ENCODE measurements at places on chromosomes 4 and X.

DNA sequence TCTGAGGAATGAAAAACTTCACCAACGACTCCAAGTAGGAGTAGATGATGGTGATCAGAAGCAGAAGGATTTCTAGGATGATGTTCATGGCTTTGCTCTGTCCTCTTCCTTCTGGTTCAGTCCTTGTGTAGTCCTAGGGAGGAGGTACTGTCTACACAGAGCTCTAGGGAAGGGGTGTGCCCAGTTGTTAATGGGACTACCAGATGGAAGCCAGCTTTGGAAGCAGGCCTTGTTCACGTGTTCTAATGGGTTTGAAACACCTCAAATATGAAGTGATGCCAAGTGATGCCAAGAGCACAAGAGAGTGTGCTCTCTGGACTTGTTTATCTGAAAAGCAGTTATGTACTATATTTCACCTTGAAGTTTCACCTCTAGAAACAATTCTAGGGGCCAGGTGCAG is at the start of gene HSD17B13:
HSD17B13 (minus strand) TSS at position 129 of the 400 bp plus-strand sequence; CDS start at position 88, 41 bp downstream.
- no peak for DNase-seq

GRCh38 chr4:73259571-73260090 is 1.0 kb upstream of the ANKRD17 start:
- no peak for DNase-seq

- DNase-seq: no peak
Observed at GRCh38 chr4:66376921-66377320, 706.6 kb upstream of the EPHA5 start.

DNA sequence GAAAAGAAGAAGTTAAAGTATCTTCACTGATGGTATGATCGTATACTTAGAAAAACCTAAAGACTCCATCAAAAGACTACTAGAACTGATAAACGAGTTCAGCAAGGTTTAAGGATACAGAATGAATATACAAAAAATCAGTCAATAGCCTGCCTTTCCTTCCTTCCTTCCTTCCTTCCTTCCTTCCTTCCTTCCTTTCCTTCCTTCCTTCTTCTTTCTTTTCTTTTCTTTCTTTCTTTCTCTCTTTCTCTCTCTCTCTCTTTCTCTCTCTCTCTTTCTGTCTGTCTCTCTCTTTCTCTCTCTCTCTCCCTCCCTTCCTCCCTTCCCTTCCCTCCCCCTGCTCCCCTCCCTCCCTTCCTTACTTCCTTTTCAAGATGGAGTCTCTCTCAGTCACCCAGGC is 362.7 kb downstream of the BMPR1B start:
- DNase-seq: no peak

DNA sequence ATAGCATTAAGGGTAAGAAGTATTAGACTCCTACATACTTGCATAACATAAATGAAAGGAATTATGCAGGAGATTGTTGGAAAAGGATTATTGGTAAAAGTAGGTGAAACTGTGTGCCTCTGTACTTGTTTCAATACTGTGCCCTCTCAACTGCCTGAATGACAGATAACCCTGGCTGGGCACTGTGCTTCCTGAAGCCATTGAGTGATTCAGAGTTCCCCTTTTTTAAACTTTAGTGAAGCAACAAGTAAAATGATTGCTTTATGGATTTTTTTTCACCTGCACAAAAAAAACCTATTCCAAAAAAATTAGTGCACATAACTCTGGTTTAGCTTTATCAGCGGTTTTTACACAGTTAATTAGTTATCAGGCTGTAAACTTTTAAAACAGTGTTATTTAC is 204.8 kb downstream of the TRAM1L1 start:
- no peak for DNase-seq

GRCh38 chr4:180898305-180898704 is 1344.9 kb upstream of the TENM3 start:
- no peak for DNase-seq

- DNase-seq: no peak
Observed at GRCh38 chrX:115260330-115260729, 26.4 kb upstream of the LRCH2 start.

DNA sequence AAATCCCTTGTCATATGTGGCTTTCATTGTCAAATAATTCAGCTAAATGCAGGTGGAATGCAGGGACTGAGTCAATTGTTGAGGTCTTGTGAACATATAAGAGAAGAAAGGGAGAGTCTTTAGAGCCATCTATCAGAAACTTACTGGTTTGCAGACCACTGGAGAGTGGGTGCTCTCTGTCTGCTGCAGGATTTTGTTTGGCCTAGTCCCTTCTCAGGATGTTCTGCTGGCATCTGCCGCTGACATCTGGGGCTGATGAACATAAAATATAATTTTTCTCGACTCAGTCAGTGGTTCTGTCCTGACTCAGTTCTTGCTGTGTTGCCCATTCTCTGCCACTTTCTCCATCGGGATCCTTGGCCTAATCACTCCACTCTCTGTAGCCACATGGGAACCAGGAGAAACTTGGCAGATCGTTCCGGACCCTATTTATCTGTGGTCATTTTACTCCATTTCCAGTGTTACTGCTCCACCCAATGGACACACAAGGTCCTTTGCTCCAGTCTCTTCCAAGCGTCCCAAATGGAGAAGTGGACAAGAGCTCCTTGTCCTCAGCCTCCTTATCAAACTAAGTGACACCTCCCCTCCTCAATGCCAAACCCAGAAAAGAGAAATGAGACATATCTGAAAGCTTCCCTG is 436.2 kb downstream of the FAT4 start:
- DNase-seq: peak; percentile 70

DNA sequence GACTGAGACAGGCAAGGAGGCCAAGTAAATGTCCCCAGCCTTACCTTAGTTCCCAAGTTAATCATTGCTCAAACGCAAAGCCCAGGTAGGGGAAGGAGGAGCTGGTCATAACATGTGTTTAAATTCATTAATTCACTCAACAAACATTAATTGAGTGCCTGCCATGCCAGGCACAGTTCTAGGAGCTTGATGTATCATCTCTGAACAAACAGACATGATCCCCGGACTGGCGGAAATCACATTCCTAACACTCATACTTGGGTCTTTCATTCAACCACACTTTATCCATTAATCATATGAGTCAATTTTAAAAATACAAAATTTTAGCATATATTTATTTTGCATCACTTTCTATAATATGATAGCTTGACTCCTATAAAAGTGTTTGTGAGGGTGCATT is 335.3 kb upstream of the NOCT start:
- no peak for DNase-seq

GRCh38 chr4:73948990-73949706 is 32.7 kb downstream of the PF4 start:
- DNase-seq: no peak

- no peak for DNase-seq
Observed at GRCh38 chr4:121428721-121429120, 47.9 kb upstream of the QRFPR start.

DNA sequence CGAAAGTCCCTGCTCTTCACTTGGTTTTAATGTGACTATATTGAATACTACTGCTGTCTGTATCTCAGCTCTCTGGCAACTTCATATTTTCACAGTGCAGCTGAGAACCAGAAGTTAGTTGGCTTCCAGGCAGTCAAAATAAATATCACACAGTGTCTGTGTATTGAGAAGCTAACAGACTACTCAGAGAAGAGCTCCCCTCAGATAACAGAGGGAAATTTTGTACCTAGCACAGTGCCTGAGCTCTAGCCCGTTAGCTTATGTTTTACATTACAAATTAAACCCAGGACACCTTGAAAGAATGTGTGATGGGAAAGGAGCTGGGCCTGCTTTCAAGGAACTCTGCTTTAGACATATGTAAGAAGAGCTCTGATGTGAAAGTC is 22.7 kb downstream of the JADE1 start:
- DNase-seq: no peak

DNA sequence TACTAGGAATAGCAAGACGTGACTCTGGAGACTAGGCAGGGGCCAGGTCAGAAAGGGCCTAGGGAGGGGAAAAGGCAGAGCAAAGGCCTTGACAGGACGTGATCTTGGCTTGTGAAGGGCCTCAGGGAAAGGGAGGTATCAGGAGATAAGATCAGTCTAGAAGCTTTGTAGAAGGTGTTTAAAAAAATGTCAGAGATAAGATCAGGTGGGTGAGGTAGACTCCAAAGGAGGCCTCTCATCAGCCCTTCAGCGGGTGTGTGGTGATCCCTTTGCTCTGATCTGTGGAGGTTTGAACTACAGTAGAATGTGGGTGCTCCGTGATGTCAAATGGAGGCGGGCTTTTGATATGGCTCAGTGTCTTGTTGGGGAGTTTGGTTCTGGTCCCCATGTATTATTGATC is 78.8 kb upstream of the PRPS1 start:
- DNase-seq: no peak

DNA sequence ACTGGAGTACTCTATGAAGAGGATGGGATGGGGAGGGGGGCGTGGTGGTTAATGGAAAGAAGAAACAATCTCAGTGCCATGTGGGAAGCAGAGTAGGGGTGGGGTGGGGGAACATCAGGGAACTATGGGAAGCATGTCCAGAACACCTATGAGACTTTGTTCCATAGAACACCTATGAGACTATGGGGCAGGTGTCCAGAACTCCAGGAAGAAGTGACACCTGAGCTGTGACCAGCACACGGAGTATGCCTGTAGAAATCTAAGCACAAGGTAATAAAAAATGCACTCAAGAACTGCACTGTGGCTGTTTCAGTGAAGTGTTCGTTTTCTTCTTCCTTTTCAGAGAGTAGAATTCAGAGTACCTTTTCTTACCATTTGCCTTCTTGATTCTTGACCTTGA is 704.8 kb upstream of the TENM3 start:
- no peak for DNase-seq

DNA sequence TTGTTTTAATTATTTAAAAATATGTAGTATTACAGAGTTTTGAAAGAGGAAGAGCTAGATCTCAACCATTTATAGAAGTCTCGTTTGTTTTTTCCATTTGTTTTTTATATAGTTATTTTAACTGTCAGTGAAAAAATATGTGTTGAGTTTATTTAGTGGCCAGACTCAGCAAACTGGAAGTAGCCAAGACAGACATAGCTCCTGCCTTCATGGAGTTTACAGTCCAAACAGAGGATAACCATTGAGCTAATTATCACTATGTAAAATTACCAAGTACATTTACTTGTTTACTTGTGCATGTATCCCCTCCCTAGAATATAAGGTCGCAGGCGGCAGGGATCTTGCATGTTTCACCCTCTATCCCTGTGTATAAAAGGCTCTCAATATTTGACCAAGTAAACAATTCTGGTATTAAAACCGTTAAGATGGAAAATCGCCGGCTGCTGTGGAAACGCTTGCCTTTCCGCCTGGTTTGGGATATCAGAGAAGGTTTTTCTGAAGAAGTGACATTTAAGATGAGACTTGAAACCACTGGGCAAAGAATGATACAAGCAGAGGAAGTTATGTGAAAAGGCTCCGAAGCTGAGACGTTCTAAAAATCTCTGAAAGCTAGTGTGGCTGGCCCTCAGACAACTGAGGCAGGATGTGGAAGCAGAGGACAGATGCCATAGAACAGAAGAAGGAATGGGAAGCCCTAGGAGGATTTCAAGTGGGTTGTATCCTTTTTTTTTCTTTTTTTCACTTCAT is 1.3 kb upstream of the CCNI start:
- DNase-seq: no peak

DNA sequence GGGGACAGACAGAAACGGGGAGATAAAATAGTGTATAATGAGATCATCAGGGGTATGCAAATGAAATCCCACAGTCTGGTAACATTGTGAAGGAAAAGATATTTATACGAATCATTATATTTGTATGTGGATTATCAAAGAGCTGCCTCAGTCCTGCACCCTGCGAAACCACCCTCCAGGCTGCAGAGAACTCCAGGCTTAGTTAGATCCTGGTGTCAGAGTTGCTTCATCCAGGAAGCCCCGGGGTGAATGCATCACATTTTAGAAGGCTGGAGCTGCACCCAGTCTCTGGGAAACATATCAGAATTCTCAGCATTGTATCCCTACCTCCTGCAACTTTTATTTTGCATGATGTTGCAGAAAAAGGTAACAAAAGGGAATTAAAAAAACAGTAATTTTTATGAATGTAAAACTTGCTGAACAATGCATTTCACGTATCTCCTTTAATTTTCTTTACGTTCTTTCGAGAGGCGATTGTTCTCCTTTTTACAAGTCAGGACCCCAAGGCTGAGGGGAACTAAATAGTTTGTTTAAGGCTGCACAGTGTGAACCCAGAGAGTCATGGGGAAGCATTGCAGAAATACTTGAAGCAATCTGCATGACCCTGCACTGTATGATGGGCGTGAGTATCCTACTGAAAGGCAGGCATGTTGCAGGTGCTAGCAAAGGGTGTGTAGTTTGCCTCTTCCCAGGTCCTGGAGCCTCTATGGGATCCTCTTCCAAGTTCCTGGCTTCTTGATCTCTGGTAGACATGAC is 299.5 kb upstream of the CLNK start:
- no peak for DNase-seq

GRCh38 chr4:20813700-20814099 is 113.4 kb downstream of the PACRGL start:
- DNase-seq: no peak

- no peak for DNase-seq
Observed at GRCh38 chr4:139038874-139039443, 23.4 kb downstream of the NOCT start.

DNA sequence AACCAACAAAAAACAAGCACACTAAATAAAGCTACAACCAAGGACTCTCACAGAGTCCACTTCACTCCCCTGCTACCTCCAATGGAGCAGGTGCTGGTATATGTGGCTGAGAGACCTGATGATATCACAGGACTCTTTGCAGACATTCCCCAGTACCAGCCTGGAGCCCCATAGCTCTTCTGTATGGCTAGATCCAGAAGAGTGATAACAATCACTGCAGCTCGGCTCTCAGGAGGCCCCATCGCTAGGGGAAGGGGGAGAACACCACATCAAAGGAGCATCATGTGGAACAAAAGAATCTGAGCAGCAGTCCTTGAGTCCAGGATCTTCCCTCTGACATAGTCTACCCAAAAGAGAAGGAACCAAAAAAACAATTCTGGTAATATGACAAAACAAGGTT is 237.1 kb upstream of the TLL1 start:
- DNase-seq: no peak

GRCh38 chr4:8553991-8554405 is 26.2 kb upstream of the GPR78 start:
- peak; percentile 45 for DNase-seq

GRCh38 chr4:26227601-26228229 is 93.1 kb upstream of the RBPJ start:
- DNase-seq: no peak

DNA sequence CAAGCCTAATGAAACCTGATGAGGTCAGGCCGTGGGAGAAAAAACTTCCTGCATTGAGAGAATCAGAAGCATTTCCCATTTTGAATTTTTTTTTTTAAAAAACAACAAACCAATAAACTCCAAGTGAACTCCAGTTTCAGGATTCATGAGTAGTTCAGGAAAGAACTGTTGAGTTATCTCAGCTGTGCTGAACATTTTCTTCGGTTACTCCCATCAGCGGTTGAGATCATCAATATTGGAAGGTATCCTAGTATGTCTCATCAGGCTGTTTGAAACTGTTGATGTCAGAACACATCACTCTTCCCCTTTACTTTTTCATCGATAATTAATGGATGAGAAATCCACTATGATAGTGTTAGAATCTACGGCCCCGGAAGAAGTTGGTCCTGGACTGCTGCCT is 82.4 kb upstream of the ADGRG2 start:
- no peak for DNase-seq

- no peak for DNase-seq
Observed at GRCh38 chrX:56600141-56600540, 36.7 kb downstream of the UBQLN2 start.

- DNase-seq: no peak
Observed at GRCh38 chr4:62226082-62226481, 1026.0 kb downstream of the ADGRL3 start.

All from neural progenitor cell (in vitro differentiated cells).